RCC 7860 (cell line): ENCODE measurements at places on chromosomes 12 and 14.

GRCh38 chr14:69985463-69985862 is 106.2 kb downstream of the SMOC1 start:
- no peak for DNase-seq

- no peak for DNase-seq
Measured at GRCh38 chr14:65302571-65303189, 109.8 kb upstream of the FUT8 start.

DNA sequence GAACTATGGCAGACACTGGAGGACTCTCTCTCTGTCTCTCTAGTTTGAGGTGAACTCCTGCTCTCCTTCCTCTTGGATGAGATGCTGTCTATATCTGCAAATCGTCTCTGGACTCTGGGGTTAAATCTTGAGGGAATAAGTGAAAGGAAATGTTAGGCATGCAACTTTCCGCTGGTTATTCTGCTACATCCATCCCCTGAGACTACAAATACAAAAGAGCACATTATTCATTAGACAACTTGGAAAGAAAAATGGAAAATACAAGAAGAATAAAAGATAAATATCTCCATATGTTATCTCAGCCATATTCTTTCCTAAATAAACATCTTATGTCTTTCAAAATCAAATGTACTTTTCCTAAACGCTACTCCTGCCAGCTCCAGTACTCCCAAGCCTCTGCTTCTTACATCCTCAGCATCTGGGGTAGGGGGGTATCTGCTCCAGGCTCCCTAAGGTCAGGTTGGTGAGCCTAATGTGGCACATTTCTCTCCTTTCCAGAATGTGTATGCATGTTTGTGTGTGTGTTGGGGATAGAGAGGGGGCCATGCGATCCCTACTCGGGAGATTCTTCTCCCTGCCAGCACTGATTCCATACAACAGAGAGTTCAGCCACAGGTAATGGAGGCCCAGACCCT is 102.9 kb upstream of the FSCB start:
- DNase-seq, result no peak

DNA sequence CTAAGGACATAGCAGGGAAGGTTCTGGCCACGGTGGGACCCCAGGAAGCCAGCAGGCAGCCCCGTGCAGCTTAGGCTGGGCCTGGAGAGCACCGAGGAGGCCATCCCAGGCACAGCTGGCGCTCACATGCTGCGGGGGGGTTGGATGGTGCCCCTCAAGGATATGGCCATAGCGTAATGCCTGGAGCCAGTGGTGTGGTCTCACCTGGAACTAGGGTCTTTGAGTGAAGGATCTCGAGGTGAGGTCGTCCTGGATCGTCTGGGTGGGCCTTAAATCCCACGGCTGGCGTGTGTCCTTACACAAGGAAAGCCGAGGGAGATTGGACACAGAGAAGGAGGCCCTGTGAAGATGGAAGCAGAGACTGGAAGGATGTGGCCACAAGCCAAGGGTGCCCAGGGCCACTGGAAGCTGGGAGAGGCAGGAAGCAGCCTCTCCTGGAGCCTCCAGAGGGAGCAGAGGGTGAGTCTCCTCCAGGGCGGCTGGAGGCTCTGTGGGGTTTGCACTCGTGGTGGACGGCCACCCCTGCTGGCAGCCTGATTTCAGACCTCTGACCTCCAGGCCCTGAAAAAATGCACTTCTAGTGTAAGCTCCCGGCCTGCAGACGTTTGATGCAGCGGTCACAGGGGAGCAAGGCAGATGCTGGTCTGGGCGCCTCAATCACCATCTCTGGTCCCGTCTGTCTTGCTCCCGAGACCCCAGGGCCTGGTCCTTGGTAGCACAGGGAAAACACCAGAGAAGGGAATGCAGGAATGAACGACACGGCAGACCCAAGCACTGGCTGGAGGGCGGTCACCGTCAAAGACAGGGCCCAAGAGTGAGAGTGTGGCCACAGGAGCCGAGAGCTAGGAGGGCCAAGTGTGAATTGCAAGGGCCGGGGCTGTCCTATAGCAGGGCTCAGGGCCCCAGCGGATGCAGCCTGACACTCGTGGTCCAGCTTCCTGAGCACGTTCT is 218.6 kb downstream of the KIF26A start:
- no peak for DNase-seq

- peak; percentile 13 for DNase-seq
Measured at GRCh38 chr14:96245710-96246538, 10.1 kb upstream of the BDKRB1 start.

GRCh38 chr14:41297576-41298327 is 308.9 kb upstream of the LRFN5 start:
- DNase-seq, result no peak

- DNase-seq, result no peak
Measured at GRCh38 chr12:91332302-91332701, 149.7 kb upstream of the DCN start.

DNA sequence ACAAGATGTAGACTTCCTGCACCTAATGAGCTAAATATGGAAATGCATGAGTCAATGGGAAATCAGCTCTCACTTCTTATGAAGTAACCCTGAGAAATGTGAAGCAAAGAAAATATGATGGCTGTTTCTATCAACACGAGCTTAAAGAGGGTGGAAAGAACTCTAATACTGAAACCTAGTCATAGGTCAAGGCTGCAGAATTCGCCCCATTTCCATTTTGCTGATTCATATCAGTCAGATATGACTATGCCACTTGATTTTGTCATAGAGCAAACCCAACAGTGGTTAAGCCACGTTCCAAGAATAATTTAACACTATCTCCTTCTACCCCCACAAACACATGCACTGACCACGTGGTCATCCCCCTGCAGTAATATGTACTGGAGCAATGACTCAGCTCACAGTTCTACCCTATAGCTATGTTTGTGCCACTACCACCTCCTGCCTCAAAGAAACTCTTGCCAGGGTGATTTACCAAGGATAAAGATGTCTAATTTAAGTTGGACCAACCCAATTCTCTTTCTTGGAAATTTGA is 157.5 kb downstream of the TMTC3 start:
- peak; percentile 99 for DNase-seq

DNA sequence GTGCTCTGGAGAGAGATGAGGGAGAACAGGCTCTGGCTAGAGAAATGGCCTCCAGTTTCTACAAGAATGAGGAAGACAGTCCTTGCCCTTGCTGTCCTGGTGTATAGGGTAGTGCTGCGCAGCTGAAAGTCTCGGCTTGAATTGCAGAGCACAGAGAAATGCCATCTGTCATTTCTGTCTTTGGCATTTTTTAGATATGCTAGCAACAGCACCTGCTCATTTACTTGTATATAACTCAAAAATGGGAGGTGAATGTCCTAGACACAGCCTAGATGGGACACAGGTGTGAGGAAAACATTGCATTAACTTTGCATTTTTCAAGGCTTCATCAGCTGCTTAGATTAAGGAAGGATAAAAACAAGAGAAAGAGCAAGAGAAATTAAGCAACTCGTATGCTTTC is 35.8 kb downstream of the GPR19 start:
- DNase-seq, result no peak

- DNase-seq, result no peak
Measured at GRCh38 chr14:41773536-41774279, 167.0 kb downstream of the LRFN5 start.

DNA sequence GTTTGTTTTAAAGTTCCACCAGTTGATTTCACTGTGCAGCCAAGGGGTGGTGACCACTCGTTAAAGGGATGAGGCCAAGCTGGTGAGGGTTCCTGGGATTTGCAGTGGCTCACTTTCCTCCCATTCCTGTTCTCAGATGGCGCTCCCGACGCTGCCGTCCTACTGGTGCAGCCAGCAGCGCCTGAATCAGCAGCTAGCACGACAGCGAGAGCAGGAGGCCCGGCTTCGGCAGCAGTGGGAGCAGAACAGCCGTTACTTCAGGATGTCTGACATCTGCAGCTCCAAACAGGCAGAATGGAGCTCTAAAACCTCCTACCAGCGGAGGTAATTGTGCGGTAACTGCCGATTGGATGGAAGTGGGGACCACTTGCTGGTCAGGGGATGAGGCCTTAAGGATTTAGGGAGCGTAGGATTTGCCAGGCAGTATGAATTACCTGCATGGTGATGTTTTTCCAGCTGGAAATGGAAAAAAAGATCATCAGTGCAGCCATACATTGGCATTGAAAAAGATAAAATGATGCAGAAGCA is 2.9 kb downstream of the TCHP start:
- no peak for DNase-seq

GRCh38 chr12:96205908-96206307 is 11.7 kb downstream of the ELK3 start:
- no peak for DNase-seq

DNA sequence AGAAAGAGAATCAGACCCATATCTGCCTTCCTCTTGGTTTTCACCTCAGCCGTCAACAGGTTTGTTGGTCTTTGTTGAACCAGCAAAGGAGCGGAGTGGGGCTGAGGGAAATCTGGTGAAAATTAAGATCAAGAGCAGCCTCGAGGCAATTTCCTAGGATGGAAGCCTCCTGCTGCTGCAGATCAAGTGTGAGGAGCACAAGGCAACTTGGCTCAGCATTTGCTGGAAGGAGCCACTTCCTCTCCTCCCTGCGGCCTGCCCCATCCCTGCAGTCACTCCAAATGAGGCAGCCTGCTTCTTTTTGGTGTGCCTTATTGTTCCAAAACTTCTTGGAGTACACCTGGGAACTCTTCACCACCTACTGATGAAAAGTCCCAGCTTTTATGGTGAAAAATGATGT is 4.9 kb downstream of the TC2N start:
- DNase-seq, result no peak

DNA sequence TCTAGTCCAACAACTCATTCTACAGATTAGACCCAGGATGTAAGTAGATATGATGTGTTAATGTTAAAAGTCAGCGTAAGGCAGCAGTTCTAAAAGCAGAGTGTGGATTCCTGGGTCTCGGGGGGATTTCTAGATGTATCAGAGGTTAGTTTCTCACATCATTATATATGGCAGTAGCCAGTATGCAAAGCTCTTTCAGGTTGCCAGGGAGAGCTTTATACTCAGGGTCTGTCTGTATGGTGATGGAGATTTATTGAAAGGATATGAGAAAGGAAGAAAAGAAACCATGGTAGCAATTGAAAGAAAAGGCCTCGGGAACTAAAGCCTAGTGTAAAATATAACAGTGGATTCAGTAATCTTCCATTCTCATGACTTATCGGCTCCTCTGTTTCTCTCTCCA is 26.2 kb upstream of the PAWR start:
- DNase-seq, result no peak

- no peak for DNase-seq
Measured at GRCh38 chr14:96304956-96305355, 48.9 kb downstream of the BDKRB1 start.

GRCh38 chr14:55832122-55832911 is 252.3 kb downstream of the KTN1 start:
- DNase-seq, result peak; percentile 78

GRCh38 chr14:95516554-95517181 is at the start of gene SYNE3:
TSS of gene SYNE3 (minus strand) at chr14:95516650. CDS start at chr14:95475821, 40,829 bp downstream.
- no peak for DNase-seq

GRCh38 chr12:121578230-121579189 is 2.3 kb downstream of the KDM2B start:
- no peak for DNase-seq

GRCh38 chr14:105305345-105305744 is 4.5 kb upstream of the BRF1 start:
- DNase-seq, result no peak

- DNase-seq, result no peak
Measured at GRCh38 chr14:101226603-101227425, 323.3 kb upstream of the RTL1 start.

DNA sequence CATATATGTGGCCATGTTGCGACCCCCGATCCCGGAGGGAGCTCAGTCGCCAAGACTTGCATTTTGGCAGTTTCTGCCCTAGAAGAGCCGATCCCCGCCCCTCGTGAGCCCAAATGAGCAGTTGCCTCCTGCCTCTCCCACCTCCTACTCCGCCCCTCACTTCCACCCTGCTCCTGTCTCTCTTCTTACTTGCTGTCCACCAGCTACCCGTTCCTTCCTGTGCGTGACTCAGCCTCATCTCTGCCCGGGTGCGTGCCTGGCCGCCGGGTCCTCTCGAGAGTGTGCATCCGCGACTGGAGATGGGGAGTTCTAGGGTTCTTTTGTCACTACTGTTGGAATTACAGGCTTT is 585 bp downstream of the GPATCH2L start:
- DNase-seq, result peak; percentile 51

GRCh38 chr12:127239781-127240180 is 1027.2 kb upstream of the TMEM132C start:
- no peak for DNase-seq

DNA sequence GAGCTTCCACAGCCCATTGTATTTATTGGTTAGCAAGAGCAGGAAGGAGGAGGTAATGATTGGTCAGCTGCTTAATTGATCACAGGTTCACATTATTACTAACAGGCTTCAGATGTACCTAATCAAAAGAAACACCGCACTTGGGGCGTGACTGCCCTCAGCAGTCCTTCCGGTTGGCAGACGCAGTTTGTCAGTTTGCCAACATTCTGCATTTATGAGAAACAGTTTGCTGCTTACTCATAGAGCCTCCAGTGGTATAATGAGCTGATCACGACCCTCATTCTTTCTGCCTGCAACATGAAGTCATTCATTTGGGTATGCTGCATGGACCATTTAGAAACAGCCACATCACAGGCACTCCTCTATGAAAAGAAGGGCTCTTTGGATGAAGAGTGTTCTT is 42.5 kb upstream of the PPM1H start:
- no peak for DNase-seq

DNA sequence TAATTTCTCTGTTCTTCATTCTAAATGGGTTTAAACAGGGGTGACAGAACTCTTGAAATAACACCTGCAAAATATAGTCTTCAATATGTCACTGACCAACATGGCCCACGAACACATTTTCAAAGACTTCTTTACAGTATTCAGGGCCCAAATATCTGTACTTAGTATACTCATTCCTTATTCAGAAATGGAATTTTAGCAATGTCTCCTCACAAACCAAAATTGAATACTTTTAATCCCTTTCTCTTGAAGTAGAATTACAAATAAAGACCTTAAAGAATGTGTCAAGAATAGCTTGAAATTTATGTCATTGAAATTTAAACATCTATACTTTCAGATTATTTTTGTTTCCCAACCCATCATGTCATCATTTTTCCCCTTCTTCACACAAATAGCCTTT is 263.1 kb downstream of the LRIG3 start:
- DNase-seq, result no peak

DNA sequence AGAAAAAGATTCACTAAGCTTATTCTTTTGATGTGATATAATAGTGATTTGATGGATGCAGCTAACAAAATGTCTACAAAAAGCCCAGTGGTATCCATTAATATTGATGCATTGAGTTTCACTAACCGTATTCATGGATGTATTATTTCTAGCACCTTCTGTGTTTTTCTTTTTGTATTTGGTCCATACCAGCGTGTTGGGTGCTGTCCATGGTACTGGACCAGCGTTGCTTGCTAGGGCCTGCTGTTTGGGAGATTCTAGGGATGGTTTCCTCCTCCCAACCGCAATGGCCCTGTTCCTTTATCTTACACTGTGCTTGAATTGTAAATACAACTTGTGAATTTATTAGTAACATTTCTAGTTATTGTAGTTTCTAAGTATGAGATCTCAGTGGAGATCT is 31.7 kb downstream of the ANO4 start:
- DNase-seq, result no peak
